Esophagus muscularis mucosa (tissue), 4 donors: ENCODE measurements at places on chromosomes 7 and 10.

GRCh38 chr10:132563485-132564248 is 26.1 kb downstream of the INPP5A start:
- DNase-seq: no peak

- no peak for DNase-seq
Observed at GRCh38 chr7:70694971-70695794, 436.8 kb upstream of the GALNT17 start.

DNA sequence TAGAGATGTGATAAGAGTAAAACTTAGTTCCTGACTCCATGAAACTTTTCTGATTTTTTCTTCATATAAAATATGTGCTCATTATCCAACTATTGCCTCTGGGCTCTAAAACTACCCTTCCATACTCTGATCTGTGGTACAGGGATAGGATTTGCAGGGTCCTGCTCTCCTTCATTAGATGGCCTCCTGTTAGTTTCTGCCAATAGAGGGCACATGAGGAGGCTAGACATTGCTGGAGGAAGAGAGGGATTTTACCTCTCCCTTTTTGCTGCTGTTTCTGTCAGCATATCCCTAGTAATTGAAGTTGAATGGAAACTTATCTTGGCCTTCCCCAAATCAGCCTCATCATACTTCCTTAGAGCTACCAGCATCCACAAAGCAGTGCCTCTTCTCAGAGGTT is 269.4 kb downstream of the NXPH1 start:
- DNase-seq: no peak

- no peak for DNase-seq
Observed at GRCh38 chr7:81462672-81463071, 307.2 kb downstream of the HGF start.

- DNase-seq: no peak
Observed at GRCh38 chr10:13882119-13882711, 295.4 kb downstream of the PRPF18 start.
